Stimulated activated CD4-positive, alpha-beta T cell treated with anti-CD3 and anti-CD28 coated beads, Interleukin-12 subunit alpha, Interleukin-12 subunit beta, amount 100 ng/mL, for 24 hours (primary cell): ENCODE measurements at places on chromosomes 2 and 18.

GRCh38 chr2:29039718-29040480 lies 34.4 kb downstream of the PCARE start:
- DNase-seq: no peak

- no peak for DNase-seq
Measured at GRCh38 chr2:225074919-225075681, 32.8 kb upstream of the DOCK10 start.

DNA sequence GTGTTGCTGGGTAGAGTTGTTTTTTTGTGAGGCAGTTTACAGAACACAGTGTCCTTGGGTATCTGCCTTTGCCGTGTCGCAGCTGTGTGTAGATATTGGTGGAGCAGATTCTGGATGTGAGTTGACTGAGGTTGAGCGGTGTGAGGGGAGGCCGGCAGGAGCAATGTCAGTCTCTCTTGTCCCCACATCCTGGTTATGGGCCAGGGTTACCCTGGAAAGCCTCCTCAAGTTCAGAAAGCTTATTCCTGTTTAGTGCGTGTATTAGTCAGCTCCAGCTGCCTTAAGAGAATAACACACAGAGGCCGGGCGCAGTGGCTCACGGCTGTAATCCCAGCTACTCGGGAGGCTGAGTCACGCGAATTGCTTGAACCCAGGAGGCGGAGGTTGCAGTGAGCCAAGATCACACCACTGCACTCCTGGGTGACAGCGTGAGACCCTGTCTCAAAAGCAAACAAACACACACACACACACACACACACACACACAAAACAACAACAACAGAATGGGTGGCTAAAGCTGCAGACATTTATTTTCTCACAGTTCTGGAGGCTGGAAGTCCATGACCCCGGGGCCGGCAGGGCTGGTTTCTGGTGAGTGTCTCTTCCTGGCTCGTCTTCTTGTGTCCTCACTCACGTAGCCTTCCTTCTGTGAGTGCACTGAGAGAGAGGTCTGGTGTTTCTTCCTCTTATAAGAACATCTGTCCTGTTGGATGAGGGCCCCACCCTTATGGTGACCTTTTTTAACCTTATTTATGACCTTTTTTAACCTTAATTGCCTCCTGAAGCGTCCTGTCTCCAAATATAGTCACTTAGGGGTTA lies 5.1 kb downstream of the NCK2 start:
- DNase-seq: no peak

- DNase-seq: no peak
Measured at GRCh38 chr2:66674087-66674486, 239.2 kb downstream of the MEIS1 start.

- no peak for DNase-seq
Measured at GRCh38 chr2:120586507-120587278, 149.0 kb upstream of the GLI2 start.

- no peak for DNase-seq
Measured at GRCh38 chr2:197883354-197884032, 79.1 kb downstream of the PLCL1 start.

- no peak for DNase-seq
Measured at GRCh38 chr2:5982903-5983265, 290.7 kb downstream of the SOX11 start.

DNA sequence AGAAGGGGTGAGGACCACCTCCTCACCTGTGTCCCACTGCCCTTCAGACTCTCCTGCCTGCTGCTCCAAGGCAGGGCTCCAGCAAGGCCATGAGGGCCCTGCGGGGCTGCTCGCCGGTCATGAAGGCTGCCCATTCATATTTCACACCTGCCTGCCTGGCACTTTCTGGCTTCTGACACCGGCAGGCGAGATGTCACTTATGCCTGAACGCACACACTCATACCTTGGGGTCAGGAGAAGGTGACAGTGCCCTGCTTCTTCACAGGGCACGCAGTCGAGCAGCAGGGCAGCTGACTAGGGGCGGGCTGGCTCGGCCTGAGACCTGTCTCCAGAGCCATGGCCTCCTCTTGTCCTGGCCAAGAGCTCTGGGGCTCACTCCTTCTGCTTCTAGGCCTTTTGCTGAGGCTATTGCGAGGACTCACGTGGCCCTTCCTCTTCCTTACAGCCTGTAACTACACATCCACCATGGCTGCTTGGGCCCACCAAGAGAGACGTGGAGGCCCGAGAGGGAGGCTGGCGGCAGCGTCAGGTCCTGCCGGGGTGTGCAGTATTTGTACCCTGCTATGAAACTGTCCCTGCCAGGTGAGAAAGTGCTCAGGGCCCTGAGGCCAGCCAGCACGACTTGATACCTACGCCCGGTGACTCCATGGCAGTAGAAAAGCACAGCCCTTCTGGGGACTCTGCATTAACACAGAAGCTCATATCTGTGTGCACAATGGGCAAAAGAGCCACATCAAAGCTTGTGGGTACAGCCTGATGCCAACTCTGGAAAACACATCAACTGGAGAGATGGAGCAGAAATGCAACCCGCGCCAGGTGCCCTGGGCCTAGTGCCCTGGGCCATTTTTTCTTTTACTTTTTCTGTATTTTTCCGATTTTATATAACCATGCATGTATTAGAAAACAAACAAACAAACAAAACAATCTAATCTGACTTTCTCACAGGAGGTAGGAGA lies 30.6 kb downstream of the HS6ST1 start:
- no peak for DNase-seq

DNA sequence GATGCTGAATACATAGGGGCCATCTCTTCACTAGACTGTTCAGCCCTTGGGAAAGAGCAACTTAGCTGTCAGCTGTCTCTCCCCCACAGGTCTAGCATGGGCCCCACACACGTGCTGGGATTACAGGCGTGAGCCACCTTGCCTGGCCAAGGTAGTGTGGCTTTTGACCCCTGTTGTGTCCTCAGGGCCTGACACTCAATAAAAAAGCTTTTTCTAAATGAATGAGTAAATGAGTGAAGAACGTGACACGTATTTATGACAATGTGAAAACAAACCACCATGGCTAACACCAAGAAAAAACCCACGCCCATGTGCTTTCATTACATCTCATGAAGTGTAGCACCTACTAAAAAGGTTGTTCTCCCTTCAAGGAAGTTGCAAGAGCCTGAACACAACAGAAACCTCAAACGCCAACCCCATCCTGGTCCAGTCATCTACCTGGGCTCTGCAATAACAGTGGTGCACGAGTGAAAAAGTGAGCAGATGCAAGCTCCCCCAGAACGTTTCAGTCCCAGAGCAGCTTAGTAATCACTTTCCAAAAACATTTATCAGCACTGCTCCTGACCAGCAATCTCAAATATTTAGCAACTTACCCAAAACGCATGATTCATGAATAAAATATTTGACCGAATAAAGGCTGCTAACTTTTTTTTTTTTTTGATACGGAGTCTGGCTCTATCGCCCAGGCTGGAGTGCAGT lies 3.4 kb downstream of the WDFY1 start:
- peak; percentile 65 for DNase-seq

- DNase-seq: no peak
Measured at GRCh38 chr2:138428710-138429440, 72.7 kb upstream of the SPOPL start.

- no peak for DNase-seq
Measured at GRCh38 chr2:170344663-170345346, 166.9 kb downstream of the MYO3B start.

GRCh38 chr2:77457665-77458064 lies 64.5 kb downstream of the LRRTM4 start:
- DNase-seq: no peak

DNA sequence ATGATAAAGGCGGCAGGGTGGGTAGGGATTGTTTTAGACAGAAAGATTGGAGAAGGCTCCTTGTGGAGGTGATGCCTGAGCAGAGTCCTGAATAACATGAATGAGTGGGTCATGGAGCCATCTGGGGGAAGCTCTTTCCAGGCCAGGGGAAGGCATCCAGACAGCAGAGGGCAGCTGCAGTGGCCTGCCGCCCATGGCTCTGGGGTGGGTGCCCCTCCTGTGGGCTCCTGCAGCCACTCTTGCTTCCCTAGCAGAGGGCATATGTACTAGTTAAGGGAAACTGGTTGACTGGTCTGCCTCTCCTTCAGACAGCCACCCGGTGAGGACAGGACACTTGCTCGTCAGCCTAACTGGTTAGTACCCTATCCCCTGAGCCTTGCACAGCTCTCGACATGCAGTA lies 46.5 kb upstream of the SLC1A4 start:
- no peak for DNase-seq

- DNase-seq: no peak
Measured at GRCh38 chr2:98757904-98758421, 27.0 kb upstream of the MGAT4A start.

GRCh38 chr2:218671097-218671653 lies 627 bp downstream of the RNF25 start:
- DNase-seq: no peak

- DNase-seq: no peak
Measured at GRCh38 chr2:16933355-16933754, 267.7 kb upstream of the CYRIA start.

DNA sequence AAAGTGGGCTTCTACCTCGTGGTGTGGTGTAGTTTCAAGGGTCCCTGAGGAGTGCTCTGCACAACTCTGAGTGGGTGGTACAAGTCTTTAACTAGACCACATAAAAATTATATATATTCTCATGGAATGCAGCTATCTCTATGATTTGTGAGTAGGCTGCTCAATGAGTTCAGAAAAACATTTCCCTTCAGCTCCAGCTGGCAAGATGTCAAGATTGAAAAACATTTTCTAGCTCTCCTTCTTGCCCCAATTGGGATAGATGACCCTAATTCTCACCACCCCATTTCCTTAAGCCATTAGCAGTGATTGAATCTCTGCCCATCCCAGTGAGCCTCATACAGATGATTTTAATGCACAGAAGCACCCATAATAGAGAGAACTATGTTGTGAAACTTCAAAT lies 28.3 kb upstream of the SP3 start:
- no peak for DNase-seq

- no peak for DNase-seq
Measured at GRCh38 chr18:55083461-55083860, 124.2 kb upstream of the CCDC68 start.

- no peak for DNase-seq
Measured at GRCh38 chr18:53946594-53946993, 277.9 kb downstream of the MBD2 start.

DNA sequence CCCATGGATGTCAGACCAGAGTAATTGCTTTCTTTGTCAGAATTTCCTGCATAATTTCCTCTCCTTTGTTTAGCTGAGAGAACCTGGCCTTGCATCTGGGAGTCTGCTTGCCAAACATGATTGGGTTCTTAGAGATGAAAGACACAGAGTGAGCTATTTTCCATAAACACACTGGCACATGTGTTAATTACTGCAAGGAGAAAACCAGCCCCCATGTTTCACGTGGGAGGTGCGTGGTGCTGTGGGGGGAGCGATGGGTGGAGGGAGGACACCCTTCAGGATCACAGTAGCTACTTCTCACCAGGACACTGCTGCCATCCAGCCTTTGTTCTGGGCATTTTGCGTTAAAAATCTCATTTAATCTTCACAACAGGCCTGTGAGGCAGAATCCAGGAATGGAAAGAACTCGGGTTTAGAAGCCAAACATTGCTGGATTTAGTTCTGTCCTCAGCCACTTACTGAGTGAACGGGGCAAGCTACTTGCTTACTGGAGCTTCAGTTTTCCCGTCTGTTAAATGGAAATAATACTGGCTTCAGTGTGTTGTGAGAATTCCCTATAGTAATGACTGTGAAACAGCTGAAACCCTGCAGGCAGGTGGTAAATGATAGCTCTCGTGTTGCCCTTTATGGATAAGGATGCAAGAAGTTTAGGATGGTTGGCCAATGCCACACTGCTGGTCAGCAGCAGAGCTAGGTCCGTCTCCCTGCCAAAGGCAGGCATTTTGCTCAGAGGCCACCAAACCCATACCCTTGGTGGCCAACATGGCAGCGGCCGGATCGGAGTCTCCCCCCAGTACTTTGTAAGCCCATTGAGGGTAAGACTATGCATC lies 100.1 kb upstream of the ASAP2 start:
- no peak for DNase-seq

DNA sequence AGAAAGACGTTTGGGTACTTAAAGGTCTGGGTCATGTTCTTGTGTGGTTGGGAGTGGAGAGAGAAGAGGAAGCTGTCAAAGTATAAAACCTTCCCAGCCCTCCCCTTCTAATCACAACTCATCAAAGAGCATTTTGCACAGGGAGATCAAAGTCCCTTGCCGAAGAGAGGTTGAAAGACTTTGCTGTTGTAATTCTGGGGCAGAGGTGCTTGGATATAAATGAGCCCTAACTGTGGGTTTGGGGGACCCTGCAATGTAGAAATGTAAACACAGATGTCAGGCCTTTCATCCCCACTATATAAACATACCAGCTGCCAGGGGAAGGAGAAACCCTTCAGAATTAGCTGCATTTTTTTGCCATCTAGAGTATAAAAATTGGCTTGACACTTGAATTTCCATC lies 182.1 kb downstream of the ETAA1 start:
- no peak for DNase-seq

GRCh38 chr18:47050468-47050867 lies 15.0 kb upstream of the ELOA2 start:
- DNase-seq: no peak

DNA sequence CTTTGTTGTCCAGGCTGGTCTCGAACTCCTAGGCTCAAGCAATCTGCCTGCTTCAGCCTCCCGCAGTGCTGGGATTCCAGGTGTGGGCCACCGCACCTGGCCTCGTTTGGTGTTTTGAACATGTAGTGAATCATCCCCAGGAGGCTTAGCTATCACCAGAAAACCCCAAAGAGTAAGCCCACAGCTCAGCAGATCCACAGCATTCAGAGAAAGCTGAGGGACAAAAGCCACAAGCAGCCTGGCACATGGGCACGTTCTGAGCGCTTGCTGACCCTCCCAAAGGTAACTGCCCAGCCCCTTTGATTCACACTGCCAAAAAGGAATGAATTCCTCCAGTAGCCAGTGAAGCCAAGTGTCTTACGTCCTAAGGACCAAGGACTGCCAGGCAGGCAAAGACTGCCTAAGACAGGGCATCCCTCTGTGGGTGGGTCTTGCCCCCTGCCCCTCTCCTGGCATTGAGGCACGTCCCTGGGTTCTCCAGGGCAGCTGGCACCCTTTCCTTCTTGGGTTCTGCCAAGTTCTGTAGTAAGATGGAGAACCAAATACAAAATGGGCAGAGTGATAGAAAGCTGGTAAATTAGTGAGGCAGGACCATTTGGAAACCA lies 31.7 kb downstream of the MBP start:
- DNase-seq: no peak

DNA sequence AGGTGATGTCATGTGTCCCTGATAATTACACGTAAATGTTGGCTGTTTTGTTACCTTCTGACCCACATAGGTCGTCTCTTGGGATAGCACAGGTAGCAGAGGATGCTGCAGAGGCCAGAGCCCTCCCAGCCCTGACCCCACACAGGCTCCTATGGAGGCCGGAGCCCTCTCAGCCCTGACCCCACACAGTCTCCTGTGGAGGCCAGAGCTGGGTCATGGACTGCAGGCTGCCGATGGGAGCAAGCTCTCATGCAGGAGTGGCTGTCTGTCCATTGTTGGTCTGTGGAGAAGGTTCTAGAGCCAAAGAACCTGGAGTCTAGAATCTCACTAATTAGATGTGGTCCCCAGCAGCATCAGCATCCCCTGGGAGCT lies 155.5 kb downstream of the LDLRAD4 start:
- no peak for DNase-seq

GRCh38 chr2:143697744-143698143 lies 568.5 kb downstream of the ARHGAP15 start:
- DNase-seq: no peak
